ENCODE measurements at places on chromosomes 4 and X. TPM values are rescaled to one million over a fixed set of nuclear protein-coding genes. Genes with fewer than 3 reads are reported as not detected.

Gene UBA1
- total RNA-seq, result 170 TPM

Gene SLC9A6
- total RNA-seq, result 11.5 TPM

Gene EDA2R
- total RNA-seq, result 2.0 TPM

Gene SATL1
- total RNA-seq, result not detected

Gene PROM1
- not detected for total RNA-seq

Gene HHIP
- not detected for total RNA-seq

Gene ZCCHC4
- total RNA-seq, result 5.4 TPM

Gene SHROOM2
- total RNA-seq, result 8.6 TPM

Gene OCRL
- total RNA-seq, result 9.2 TPM

Gene FGFBP2
- not detected for total RNA-seq

Gene CXCL11
- 1.2 TPM for total RNA-seq

Gene C4orf36
- 6.0 TPM for total RNA-seq

Gene MAGEB10
- not detected for total RNA-seq

Gene MID1
- 7.6 TPM for total RNA-seq

Gene STK32B
- total RNA-seq, result 1.1 TPM

Gene BTK
- total RNA-seq, result not detected
